ENCODE measurements at places on chromosomes 2 and 18.

DNA sequence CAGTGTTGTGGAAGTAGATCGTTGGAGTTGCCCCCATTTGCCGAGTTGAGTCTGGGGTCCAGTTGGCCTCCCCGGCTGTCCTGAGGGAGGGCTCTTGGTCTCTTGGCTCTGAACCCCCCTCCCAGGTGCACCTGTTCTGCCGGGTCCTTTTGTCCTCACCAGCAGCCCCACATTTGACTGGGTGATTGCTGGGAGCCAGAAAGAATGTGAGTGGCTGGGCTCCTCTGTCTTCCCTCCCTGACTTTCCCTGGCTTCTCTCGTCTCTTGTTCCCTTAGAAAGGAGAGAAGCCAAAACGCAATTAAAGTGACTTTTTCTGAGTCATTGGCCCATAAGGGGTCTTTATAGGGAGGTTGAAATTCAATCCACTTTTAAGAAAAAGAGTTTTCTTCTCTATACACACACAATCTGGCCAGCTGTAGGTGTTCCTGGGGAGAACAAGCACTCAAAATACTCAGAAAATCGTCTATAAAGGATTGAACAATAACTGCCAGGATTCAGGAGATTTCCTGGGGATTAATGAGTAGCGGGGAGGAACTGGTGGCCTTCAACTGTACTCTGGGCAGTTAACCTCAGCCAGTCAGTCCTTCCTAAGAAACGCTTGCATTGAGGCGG, 131.0 kb downstream of the TMEM182 start:
- no peak for DNase-seq

DNA sequence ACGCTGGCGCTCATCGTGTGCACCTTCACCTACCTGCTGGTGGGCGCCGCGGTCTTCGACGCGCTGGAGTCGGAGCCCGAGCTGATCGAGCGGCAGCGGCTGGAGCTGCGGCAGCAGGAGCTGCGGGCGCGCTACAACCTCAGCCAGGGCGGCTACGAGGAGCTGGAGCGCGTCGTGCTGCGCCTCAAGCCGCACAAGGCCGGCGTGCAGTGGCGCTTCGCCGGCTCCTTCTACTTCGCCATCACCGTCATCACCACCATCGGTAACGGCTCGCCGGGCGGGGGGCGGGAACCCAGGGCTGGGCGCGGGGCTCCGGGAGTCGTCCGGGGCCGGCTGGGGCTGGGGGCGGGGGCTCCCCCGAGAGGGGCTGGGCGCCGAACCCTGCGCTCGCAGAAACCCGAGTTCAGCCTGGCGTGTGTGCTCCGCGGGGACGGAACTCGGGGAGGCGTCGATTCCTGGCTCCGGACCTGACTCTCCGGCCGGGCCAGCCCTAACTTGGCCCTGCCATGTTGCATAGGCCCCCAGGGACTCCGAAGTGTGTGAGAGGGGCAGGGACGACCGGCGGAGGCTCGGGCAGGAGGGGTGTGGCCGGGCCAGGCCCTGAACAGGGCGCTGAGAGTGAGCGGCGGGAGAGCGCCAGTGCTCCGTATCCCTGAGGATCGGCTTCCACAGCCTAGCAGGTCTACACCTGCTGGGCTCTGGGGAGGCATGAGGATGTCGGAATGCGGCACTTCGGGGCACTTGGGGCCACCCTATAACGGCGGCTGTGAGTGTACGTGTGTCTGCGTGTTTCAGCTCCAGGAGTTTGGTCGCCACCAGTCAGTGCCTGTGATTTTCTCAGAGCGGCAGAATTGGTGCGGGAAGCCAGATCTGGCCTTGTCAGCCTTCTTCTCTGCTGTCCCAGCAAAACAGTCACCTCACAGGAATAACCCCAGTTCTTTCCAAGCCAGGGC, 651 bp downstream of the KCNK3 start:
- DNase-seq = no peak

GRCh38 chr2:231200805-231201474, 2.5 kb downstream of the ARMC9 start:
- DNase-seq = no peak

DNA sequence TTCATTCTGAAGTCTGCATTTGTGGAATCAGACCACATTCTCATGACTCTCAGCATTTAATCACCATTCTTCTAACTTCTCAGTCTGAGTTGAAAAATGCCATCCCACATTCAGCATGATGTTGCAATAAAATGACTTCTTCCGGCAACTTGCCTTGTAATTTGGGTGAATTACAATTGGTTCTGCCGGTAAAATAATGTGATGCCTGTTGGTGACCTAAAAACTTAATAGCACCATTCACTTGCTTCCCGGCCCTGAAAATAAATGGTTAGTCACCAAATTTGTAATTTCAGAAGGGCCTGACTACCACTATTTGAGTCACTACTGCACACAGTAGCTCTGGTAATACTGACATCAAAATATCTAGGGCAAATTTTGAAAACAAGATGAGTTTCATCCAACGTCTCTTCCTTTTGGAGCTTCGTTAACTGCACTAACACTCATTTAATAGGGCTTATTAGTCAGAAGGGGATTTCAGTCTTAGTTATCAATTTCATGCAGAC, 637.1 kb upstream of the CHAC2 start:
- no peak for DNase-seq

DNA sequence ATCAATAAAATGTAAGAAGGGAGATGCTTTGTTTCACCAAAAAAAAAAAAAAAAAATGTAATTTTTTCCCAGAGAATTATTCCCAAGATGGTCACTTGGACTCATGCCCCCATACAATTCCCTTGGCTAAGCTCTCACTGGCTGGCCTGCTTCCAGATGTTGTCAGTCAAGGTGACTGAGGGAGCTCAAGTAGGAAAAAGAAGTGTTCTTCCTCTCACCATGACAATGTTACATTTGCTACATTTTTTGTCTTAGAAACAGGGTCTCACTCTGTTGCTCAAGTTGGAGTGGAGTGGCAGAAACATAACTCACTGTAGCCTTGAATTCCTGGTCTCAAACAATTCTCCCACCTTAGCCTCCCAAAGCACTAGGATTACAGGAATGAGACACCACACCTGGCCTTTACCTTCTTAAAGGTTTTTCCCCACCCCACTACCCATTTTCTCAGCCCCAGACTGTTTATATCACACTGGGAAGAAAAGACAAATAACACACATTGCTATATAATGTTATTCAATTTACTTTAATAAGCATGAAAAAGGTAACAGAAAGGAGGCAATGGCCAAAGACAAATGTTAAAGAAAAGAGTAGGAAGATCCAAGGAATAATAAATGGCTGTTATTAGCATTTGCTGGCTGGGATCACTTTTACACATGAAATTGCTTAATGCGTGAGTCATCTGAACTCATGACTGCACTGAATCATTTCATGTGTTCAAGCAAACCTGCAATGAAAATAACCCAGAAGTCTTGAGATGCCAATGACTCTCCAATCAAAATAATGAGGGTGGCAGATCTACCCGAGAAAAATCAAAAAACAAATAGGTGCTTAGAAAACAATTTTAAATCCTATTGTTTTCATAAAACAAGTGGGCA, 45.2 kb downstream of the ACVR1 start:
- DNase-seq = no peak

DNA sequence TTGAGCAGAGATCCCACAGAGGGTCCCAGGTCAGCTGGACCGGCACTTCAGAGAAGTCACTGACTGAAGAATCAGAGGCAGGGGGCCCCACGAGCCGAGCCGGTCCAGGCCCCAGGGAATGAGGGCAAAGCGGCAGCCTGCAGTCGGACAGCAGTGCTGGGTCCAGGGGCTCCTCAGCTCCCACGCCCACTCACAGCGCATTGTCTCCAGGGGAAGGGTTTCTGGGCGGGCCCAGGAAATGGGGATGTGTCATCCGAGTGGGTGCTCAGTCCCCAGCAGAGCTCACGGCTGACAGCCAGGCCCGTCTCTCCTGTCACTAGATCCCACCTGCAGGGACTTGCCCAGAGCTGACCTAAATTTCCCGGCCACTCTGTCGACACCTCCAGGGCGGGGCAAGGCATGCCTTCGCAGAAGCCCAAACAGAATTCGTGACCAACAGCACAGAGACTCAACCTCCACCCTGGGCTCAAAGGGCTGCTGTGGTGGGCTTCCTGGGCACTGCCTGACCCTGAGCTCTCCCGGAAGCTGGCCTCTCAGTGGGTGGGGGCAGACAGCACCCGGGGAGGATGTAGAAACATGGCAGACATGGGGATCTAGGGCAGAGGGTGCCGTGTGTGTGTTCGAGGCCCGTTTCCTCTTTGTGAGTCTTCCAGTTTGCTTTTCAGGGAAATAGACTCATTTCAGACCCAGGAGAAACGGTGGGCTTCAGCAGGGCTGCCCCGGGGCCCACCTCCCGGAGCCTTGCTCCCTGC, 42.1 kb upstream of the TAF1B start:
- no peak for DNase-seq

DNA sequence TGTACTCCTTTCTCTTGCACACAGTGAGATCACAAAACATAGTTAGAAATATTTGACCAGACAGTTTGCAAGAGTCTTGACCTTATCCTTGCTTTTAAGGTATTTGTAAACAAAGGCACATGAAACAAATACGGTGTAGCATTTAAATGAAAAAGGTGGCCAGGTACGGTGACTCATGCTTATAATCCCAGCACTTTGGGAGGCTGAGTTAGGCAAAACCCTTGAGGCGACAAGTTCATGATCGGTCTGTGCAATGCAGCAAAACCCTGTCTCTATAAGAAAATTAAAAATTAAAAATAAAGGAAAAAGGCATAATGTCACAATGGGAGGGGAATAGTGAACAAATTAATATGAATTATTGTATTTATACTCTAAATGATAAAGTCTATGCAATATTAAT, 109.5 kb upstream of the PIK3C3 start:
- no peak for DNase-seq

DNA sequence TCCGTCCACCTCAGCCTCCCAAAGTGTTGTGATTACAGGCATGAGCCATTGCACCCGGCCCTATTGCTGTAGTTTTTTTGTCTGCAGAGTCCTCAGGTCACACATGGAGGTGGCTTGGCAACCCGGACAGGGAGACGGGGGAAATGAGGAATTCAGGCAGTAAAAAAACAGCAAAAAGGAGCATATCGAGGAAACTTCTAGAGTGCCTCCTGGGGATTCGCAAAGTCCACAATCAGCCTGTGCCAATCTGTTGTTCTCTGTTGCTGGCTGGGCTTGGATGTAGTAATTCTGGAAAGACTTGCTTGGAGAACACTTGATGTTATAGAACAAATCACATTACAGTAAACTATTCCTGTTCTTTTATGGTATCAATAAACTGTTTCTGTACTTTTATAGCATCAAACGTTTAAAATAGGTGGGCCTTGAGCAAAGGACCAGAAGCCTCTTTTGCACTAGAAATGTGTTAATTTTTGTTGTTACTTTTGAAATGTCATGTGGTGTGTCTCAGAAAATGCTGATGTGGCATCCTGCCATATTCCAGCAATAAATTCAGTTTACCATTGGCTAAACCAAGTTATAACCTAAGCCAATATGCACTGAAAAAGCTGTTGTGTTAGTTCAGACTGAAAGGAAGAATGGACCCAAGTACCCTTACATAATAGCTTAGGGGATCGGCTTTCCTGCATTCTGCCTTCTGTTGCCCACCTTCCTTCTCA, 14.4 kb downstream of the ELAC1 start:
- DNase-seq = no peak

DNA sequence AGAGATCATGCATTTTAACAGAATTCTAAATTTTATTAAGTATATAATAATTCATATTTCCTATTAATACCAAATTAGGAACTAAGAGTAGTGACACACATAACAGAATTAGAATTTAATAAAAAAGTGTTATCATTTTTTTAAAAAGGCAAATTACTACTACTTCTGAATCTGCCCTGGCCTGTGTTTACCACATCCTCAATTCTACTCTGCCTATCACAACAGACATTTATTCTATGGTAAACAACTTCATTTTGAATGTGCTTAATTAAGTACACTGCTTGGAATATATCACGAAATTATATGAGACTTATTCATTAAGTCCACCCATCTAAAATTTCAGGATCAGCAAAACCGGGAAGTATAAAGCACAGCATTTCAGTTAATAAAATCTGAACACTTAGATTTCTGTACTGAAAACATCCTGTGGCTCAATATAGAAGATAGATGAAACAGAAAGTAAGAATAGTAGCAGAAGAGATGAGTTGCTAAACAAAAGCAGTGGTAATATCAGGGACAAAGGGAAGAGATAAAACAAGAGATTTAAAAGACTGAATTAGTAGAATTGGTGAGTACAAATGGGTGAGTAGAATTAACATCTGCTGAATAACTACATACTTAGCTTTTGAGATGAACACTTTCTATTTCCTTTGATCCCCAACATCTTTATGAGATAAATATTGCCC, 3.7 kb downstream of the SMC6 start:
- DNase-seq = no peak
